ENCODE measurements at places on chromosomes 13 and 19.

DNA sequence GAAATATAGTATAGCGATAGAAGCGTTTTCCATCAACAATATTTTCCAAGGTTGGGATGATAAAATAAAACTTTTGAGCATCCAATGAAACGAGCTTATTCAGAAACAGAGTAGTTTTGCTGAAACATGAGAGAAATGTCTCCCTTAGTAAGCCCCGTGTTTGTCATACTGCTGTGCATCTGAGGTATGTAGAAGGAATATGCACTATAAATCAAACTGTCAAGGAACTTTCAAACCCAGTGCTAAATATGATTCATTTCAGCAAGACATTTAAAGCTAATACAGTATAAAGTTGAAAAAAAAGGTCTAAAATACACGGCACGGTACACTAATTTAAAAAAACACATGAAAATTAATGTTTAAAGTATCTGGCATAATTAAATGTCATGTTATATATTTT, 546.2 kb downstream of the SLITRK5 start:
- no peak for DNase-seq

DNA sequence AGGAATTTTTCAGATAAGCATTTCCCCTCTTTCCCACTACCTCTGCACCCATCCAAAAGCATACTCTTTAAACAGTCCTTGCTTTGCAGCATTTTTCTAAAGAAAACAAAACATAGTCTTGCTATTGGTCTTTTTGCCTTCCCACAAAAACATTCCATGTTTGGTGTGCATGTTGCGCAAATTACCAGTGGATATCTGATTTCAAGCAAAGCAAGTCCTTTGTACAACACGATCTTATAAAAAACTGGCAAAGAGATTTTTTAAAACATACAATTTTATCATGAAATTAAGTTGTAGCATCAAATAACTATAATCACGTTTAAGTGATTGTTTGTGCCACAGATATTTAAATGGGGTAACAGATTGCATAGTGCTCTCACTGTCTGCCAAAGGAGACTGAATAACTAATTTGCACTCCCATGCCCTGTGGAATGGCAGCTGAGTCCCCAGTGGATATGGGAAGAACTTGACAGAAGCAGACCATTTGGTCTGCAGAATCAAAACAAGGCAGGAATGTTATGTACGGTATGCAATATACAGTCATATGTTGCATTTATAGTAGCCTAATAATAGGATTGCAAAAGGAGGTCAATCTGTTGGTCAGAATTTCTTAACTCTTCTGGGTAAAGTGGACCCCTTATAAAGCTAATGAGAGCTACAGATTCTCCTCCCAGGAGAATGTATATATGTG, 285.7 kb downstream of the TBC1D4 start:
- DNase-seq = no peak

GRCh38 chr13:39879286-39880035, 224.0 kb downstream of the COG6 start:
- no peak for DNase-seq

GRCh38 chr19:4639531-4640246, 373 bp downstream of the TNFAIP8L1 start:
- no peak for DNase-seq

GRCh38 chr13:106373304-106373988, 162.0 kb downstream of the EFNB2 start:
- no peak for DNase-seq

GRCh38 chr13:27991881-27992280, 3.4 kb upstream of the URAD start:
- no peak for DNase-seq

DNA sequence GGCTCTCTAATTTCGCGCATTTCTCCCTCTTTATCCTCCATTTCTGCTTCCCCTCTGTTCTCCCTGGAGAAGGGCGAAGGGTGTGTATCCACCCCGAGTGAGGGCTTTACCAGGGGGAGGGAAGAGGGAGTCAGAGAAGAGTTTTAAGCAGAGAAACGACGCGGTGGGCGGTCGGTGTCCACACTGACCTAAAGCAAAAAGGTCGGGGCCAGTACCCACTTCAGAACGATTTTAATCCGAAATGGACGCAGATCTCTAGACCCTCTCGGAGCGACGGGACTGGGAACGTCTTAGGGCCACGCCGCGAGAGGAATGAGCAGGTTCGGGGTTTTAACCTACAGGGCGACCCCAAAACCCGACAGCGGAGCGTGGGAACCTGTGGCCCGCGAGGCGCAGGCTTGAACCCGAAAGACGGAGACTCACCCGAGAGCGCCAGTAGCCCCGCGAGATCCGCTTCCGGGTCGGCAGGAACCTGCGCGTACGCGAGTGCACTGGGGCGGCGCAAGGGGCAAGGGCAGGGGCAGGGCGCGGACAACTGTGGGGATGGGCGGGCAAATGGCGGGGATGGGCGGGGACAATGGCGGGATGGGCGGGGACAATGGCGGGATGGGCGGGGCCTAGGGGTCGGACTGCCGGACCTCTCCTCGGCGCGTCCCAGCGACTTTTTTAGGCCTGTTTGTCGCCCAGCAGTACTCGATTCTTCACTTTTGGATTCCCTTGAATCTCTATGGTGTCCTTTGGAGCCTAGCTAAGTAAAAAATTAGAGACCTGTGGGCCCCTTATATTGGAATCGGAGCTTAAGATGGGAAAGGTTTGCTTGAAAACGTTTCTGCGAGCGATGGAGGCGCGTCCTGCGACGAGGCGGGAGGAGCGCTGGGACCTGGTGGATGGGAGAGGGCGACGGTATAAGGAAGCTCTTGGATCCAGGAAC, at the start of gene ZNF677:
Gene ZNF677, minus strand, starts transcription at position 463 of the 931 bp plus-strand sequence. CDS start 3,323 bp downstream, outside the sequence.
- no peak for DNase-seq

DNA sequence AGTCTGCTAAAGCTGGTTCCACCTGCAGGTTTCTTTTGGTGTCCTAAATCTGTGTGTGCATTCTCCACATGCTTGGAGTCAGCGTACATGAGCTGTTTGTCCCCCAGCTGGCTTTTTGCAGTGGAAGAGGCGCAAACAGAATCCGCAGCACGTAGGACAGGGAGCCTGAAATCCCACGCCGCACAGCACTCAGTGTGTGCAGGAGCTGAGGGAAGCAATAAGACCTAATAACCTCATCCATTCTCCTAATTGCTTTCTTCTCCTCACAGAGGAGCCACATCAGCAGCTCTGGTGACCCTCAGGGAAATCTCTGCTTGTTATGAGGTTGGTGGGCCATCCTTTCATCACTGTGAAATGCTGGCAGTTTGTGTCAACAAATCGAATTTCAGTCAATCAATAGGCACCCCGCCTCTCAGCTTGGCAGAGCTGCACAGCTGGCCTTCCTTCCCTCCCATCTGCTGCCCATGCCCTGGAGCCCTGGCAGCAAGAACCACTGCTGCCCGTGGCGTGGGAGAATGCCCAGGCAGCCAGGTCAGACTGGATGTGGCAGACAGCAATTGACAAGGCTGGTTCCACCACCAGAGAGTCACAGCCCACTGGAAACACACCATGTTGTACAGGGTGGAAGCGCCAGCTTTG, 136.7 kb downstream of the ZDHHC20 start:
- no peak for DNase-seq

DNA sequence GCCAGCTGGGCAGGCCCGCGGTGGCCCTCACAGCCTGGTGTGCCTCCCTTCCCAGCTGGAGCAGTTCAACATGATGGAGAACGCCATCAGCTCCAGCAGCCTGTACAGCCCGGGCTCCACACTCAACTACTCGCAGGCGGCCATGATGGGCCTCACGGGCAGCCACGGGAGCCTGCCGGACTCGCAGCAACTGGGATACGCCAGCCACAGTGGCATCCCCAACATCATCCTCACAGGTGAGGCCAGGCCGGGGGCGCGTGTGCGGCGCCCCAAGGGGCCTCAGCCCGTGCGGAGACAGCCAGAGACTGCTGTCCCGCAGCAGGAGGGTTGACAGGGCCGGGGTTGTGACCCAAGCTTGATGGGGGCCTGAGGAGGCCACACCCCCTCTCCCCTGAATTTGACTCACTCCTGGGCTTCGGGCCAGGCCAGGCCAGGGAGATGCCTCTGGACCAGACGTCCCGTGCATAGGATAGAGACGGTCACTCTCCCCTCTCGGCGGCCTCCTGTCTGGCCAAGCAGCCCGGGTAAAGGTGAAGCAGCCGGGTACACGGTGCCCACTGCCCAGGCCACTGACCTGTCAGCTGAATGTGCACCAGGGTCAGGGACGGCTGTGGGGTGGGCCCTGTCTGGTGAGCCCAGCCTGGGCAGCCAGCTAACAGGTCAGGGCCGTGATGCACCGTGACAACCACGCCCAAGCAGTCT, 15.4 kb downstream of the COMP start:
- no peak for DNase-seq

GRCh38 chr19:18137657-18138339, 15.2 kb upstream of the PIK3R2 start:
- DNase-seq = no peak

GRCh38 chr13:110216398-110217041, 90.4 kb downstream of the COL4A1 start:
- no peak for DNase-seq

- no peak for DNase-seq
Observed at GRCh38 chr19:31318790-31319425, 30.3 kb downstream of the TSHZ3 start.

- no peak for DNase-seq
Observed at GRCh38 chr13:92656103-92656502, 570.5 kb upstream of the GPC6 start.

DNA sequence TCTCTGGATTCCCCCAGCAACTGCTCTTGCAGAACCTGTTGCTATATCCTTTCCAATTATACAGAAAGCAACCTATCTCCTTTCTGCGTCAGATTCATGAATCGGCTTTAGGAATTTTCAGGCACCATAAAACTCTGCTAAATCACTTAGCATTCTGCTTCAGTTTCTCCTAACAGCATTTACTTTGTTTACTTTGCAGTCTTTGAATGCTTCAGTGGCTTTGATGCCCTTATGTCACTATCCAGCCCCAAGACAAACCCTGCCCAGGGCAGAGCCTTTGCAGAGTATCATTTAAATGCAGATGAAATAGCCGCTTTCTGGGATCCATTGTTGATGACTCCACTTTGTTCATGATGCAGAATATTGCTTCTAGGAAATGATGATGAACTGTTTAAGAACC, 43.1 kb downstream of the SLITRK1 start:
- no peak for DNase-seq

DNA sequence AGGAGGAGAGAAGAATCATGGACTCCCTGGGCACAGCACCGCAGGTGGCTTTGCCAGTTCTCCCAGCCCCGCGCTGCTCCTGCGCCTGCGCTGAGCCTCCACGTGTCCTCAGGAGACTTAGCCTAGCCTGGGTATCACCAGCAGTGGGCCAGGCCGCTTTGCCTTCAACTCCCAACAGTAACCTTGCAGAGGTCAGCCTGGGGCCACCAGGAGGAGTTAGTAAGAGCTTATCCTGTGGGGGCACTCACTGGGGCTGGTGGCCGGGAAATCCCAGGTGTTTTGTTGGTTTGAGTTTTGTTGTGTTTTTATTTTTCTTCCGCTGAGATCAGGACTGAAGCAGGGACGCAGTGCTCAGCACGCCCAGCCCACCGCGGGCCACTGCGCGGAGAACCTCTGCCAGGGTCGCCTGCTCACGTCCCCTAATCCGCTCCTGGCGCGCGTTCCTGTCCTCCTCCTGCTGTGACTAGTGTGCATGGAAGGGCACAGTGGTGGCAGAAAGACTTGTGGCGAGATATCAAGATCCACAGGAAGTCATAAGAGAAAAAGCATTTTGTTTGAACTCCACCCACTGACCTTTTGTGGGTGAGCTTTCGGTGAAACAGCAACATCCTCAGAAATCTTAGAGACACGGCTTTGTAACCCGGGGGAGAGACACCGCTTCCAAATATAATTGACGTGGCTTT, 207.4 kb upstream of the RFC3 start:
- DNase-seq = no peak

DNA sequence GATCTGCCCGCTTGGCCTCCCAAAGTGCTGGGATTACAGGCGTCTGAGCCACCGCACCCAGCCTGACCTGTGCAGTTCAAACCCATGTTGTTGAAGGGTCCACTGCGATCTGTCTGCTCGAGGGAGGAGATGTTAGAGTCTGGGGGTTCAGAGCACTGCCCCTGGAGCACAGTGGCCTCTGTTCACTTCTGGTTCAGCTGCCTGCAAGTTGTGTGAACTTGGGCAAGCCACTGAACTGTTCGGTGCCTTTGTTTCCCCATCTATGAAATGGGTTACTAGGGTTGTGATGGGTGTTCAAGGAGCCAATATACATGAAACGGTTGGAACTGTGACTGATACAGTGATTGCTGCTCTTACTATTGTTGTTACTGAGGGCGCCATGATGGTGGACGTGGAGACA, 1.7 kb downstream of the PLIN5 start:
- no peak for DNase-seq

DNA sequence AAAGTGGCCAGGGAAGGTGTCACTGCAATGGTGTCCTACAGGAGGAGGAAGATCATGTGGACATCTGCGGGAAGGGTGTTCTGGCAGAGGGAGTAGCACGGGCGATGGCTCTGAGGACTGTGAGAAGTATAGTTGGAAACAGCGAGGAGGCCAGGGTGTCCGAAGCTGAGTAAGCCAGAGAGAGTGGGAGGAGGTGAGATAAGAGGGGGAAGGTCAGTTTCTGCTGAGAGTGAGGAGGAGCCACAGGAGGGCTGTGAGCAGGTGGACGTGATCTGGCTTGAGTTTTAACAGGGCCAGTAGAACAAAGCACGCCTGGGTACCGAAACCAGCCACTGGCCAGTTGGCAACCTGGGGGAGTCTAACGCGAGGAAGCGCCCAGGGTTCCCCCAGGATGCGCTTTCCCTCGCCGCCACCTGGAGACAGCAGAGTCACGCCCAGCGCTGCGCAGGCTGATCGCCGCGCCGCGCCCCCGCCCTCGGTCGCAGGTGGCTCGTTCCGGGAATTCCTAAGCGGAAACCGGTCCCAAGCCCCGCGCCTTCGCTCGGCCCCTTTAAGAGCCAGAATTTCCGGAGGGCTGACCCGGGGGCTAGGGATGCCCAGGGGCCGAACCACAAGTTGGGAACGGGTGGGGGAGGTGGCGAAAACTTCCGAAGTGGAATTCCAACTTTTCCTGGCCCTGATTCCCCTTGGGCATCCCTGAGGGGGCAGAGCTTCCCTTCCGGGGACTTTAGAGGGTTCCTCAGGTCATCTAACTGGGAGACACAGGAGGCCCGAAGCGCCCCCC, 1.1 kb upstream of the LSR start:
- DNase-seq = no peak

DNA sequence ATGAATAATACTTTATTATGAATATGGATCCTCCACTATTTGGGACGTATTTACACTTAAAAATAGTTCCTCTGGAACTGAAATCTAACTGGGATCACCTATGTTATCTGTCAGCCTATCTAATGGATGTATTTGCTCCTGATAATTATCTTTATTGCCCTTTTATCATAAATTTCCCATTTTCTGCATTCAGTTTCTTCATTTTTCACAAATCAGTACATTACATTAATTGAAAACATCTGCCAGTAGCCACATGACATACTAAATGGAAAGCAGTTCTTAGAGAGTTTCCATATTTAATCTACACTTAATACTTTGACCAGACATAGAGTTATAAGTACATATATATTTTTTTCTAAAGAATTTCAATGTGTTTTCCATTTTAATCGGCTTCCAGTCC, 888.8 kb downstream of the SLITRK6 start:
- no peak for DNase-seq

DNA sequence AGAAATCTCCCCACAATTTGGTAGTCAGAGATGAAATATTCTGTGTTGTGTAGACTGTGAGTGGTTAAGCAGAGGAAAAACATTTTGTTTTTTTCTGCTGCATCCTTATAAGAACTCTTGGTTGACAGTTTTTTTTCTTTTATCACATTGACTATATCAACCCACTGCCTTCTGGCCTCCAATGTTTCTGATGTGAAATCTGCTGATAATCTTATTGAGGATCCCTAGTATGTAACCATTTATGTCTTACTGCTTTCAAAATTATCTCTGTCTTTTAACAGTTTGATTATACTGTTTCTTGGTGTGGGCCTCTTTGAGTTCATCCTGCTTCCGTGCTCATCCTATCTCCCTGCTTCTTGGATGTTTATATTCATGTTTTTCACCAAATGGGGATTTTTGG, 316.9 kb downstream of the MTUS2 start:
- no peak for DNase-seq

All from cortex of kidney (tissue), 1 donor.